ENCODE measurements at places on chromosomes 16 and 17.

DNA sequence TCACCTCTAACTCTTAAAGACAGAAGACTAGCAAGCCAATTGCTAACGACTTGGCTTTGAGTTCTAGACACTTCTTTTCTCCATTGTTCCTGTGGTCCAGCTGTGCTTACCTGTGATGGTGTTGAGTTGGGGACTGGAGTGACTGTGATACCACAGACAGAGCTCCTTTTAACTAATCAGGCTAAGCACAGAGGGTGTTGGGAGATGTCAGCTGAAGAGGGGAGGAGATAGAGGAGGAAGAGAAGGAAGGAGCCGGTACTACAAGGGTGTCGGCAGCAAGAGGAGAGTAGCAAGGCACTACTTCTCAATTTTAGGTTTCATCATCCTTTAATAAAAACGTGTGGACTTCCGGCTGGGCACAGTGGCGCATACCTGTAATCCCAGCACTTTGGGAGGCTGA, 5.1 kb upstream of the MYO1D start:
- no peak for DNase-seq

DNA sequence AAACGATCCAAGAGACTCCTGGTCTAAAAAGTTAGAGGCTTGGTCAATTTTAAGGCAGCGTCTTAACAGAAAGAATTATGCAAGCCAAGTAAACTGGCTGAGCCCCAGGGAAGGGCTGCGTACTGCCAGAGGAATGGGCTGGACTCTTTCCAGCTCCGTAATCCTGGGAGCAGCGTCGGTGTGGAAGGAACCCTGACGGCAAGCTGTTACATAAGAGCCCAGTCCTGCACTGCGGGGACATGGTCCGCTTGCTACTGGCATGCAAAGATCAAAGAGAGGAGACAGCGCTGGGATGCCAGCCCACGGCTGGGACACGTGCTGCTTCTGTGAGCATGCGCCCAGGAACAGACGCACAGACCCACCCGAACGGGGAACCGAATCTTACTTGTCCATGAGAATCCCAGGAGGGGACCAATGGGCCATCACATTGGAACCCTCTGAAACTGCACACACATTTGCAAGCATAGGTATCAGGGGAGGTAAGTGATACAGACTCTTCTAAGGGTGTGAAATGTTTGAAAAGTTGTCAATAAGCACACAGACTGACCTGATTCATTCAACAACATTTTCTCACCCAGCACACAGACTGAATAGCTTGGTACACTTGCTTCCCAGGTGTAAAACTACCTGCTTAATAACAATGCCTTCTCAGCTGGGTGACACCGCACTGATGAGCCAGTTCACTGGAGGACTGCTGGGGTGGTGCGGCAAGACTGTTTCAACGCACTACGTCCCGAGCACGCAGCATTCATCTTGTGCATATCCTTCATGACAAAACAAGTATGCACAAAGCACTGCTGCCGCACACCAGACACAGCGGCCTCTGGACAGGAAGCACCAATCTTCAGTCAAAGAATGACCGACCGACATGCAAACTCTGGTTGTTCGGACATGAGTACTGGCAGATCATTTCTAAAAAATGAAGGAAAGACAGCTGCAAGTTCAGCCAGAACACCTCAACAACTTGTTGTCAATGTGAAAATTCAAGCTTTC, 94.9 kb downstream of the ANKRD11 start:
- no peak for DNase-seq

- peak; percentile 49 for DNase-seq
Observed at GRCh38 chr16:77660311-77660710, 62.0 kb upstream of the NUDT7 start.

DNA sequence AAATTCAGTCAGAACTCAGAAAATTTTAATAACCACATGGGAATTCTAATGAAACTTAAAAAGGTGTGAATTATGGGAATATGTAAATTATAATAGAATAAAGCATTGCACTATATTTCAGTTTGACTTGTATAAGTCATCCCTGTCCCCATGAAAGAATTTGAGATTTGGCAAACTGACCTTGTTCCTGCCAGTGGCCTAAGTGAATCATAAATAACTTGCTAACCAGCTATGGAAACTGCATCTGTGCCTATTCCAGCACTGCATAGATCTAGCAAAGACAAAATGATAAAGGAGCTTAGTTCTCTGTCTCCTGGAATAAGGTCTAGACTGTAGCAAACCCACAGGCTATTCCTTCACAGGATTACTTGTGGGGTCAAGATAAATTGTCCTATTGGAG, 106.8 kb upstream of the NOG start:
- DNase-seq, result no peak

DNA sequence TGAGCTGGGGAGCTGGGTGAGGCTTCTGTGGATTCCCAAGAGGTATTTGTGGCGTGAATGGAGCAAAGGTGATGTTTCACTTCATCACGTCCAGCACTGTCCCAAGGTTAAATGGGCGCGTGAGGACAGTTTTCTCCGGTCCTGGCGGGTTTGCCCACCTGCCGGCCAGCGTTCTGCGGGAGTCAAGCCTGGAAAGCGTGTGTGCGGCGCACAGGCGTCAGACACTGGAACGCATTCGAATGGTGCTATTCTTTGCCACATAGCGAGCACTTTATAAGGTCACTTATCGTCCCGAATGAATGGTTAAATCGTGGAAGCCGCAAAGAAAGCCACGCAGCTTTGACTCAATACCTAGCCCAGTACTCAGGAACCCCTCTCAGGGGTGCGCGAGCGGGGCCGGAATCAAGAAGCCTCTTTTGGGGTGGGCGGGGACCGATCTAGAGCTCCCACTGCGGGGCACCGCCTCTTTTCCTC, 446 bp upstream of the PSMD11 start:
- no peak for DNase-seq

DNA sequence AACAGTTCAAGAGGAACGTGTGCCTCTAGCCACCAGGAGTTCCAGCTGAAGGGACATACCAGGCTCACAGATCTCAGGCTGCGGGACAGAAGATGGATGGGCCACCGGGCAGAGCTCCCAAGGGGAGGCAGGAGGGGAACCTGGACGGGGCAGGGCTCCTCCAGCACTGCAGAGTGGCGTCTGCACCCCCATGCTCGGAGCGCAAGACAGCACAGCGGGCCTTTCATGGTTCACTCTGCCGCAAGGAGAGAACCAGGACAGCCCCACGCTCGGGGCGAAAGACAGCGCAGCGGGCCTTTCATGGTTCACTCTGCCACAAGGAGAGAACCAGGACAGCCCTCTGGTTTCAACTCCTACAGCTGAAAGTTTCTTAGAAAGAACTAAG, 20.6 kb downstream of the SLC38A10 start:
- no peak for DNase-seq

- DNase-seq, result no peak
Observed at GRCh38 chr17:47813077-47813476, 8.5 kb downstream of the OSBPL7 start.

GRCh38 chr17:75039238-75039637, 7.5 kb downstream of the ATP5PD start:
- DNase-seq, result no peak

DNA sequence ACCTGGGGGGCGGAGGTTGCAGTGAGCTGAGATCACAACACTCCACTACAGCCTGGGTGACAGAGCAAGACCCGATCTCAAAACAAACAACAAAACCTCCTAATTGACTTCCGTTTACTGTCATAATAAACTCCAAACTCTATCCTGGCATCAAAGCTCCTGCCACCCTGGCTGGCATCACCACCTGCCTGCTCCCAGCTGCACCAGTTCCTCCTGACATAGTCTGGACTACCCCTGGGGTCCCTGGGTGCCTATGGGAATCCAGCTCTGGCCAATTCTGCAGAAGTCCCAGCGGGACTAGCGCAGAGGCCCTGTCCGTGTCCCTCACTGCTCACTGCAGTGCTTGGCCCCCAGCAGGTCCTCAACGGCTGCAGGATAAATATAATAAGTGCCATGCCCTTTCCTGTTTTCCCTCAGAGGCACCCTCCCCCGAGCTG, 723 bp downstream of the NTHL1 start:
- no peak for DNase-seq

DNA sequence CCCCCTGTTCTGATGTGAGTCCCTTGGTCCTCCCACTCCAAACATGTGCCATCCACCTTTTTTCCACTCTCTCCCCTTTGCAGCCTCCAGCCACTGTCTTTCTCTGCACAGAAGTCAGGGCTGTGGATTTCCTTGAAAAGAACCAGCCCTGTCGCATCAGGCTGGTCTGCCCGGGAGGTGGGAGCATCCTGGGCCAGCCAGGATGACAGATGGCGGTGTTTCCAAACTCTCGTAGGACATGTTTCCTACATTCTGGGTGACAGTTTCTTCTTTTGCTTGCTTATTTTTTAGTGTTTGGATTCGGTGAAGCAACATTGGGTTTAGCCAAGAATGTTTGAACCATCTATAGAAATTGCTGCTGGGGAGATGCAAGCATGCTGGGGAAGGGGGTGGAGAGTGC, 100.8 kb downstream of the CCDC182 start:
- DNase-seq, result no peak

DNA sequence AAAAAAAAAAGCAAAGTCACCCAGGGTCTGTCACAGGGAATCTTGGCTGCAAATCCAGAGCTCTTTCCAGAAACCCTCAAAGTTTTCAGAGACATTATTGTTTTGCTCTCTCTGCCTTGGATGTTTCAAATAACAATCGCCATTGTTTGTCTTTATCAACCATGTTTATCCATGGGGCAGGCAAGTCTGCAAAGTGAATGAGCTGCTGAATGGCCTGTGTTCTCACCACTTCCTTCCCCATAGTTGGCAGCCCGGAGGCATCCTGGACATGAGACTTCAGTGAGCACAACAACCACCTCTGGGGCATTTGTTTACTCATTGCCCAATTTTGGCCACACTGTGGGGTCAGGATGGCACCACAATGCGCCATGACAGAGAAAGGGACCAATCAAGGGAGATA, 53.1 kb upstream of the USP7 start:
- no peak for DNase-seq

GRCh38 chr17:61232871-61233270, 166.8 kb upstream of the TBX2 start:
- DNase-seq, result no peak

- no peak for DNase-seq
Observed at GRCh38 chr17:57924677-57925076, 30.5 kb downstream of the CUEDC1 start.

GRCh38 chr17:79840269-79840988, 1.2 kb upstream of the CBX4 start:
- DNase-seq, result peak; percentile 67

DNA sequence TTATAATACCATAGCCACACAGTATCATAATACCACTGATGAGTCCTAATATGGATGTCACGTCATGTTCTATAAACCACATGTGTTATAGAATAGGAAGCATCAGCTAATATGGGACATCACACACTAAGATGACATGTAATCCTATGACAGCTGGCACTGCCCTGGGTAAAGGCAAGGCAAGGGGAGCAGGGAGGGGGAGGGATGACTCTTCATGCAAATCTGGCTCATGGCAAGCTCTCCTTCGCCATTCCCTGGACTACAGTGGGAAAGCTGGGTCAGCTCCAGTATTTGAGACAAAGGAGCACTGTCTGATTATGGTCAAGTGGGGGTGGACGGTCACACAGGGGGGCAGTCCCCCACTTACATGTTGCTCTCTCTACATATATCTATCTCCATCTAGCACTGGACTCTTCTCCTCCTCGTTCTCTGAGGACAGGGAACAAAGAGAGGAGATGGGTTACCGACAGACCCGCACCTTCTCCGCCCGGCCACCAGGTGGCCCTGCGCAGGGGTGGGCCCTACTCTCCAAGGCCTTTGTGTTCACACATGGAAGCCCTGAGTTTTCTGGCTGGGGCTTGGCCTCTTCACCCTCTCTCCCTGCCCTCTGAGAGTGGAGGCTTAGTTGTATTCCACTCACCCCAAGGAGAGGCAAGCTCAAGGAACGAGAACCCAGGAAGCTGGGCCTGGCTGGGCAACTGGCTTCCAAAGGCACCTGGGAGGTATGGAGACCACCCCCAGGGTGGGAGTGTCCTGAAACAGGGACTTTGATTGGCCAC, 23.4 kb upstream of the MPO start:
- peak; percentile 84 for DNase-seq

DNA sequence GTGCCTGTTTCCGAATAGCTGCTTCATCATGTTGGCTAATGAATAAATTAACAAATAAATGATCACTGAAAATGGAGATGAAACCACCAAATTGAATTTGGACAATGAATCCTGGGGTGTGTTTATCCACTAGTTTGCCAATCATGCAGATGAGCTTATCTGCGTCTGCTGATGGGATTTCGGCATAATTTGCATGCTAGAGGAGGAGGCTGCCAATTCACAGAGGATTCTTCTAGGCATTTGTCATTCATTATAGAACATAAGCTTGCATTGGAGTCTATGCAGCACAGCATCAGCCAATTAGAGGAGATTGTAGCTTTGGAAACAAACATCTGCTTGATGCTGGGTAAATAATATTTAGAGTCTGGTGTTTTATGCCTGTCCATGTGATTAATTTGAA, 123.1 kb downstream of the NPIPB5 start:
- DNase-seq, result no peak

DNA sequence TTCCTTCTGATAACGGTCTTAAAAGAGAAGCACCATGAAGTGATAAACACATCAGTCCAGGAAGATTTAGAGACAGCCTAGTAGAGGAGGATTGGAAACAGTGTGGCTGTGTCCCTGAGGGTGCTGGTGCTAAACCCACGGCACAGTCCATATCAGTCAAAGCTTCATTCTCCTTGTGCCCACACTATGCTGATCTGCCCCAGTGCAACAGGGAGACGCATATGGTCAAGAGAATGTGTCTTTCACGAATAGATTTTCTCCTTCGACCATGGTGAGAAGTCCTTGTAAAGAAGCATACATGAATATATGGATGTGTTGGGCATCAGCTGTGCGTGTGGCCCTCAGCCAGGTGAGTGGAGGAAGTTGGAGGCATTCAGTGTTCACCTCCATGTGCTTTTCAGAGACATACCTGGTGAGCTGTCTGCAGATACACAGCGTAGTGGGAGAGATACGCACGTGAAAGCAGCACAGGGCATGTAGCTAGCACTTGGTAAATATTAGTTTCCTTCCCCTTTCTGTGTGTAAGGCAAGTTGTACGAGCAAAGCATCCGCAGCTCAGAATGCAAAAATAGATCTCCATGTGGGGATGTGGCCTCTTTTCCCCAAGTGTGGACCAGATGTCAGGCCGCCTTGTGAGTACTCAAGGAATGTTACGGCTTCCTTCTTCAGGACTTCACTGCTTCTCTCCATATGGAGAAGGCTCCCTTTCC, 29.4 kb downstream of the HLF start:
- no peak for DNase-seq

DNA sequence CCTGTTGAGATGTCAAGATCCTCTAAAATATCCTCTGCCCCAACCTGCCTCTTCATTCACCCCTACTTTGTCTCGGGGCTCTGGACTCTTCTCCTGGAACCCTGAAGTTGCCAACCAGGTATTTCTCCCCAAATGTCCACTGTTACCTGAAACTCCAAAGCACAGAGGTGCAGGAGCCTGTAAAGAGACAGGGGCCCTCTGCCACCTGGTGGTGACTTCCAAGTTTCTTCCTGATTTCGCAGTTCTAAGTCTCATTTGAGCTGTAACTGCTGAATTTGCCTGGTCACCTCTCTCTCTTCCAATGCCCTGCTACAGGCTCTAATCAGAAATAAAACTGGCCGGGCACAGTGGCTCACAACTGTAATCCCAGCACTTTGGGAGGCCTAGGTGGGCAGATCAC, 77.1 kb upstream of the RCVRN start:
- peak; percentile 61 for DNase-seq

GRCh38 chr17:21161498-21162393, 35.0 kb downstream of the DHRS7B start:
- DNase-seq, result no peak

GRCh38 chr17:74922172-74922571, 883 bp downstream of the USH1G start:
- DNase-seq, result no peak

GRCh38 chr16:27429981-27430441, 28.0 kb downstream of the IL21R start:
- no peak for DNase-seq
